IMR-90 (cell line): ENCODE measurements at places on chromosomes 11 and 22. TPM values are rescaled to one million over a fixed set of nuclear protein-coding genes. Genes with fewer than 3 reads are reported as not detected.

- peak; percentile 11 for DNase-seq
Observed at GRCh38 chr11:4049006-4049405, 45.6 kb upstream of the RRM1 start.

DNA sequence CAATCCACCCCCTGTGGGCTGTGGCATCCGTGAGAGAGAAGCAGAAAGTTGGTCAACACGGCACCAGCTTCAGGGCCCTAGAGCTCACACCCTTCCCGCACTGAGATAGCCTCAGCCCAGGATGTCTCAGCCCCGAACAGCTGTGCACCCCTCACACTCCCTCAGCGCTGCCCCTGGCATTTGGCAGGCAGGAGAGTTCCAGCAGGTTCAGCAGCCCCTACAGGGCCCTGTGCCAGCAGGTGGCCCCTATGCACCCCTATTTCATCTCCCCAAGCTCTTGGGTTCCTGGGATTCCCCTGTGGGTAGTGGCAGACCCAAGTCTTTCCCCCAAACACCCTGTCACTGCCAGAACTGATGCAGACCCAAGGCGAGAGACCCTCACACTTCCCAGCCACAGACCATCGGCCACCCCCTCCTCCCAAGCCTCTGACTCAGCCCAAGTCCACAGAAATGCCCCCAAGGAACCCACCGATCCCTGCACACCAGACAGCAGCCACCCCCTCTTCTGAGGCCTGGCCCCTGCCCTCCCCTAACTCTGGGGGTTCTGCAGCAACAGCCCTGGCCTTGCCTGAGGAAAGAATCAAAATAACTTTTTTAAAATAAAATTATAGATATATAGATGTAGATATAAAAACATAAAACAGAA is 183.6 kb downstream of the IGLL1 start:
- DNase-seq = no peak

The ZP1 gene
- 0.18 and 0.28 TPM in 2 replicates for total RNA-seq

The RIMBP3B gene
- 0.18 and 0.28 TPM in 2 replicates for total RNA-seq

The MPPED2 gene
- not detected in 2 replicates for total RNA-seq
